ENCODE measurements at places on chromosomes 6 and 20. TPM values are rescaled to one million over a fixed set of nuclear protein-coding genes. Genes with fewer than 3 reads are reported as not detected.

DNA sequence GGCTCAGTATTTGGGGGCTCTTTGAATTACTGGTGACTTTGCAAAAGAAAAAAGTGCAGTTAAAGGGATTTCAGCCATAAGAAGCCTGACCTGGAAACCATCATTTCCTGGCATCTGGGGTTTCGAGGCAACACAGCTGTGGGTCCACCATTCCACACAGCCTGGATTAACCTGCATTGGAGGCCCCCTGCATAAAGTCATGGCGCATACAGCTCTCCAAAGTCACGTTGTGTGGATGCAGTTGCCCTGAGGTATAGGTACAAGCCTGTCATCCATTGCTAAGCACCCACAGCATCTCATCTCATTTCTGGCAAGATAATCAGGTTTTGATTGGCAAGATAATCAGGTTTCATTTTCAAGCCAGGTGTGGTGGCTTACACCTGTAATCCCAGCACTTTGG lies 54.5 kb upstream of the TAGAP start:
- DNase-seq, result peak; percentile 16
- H3K27me3 ChIP-seq, result no peaks in the 10 kb centered on the region
- H3K36me3 ChIP-seq, result no peaks in the 10 kb centered on the region
- no peaks in the 10 kb centered on the region for H3K4me1 ChIP-seq

DNA sequence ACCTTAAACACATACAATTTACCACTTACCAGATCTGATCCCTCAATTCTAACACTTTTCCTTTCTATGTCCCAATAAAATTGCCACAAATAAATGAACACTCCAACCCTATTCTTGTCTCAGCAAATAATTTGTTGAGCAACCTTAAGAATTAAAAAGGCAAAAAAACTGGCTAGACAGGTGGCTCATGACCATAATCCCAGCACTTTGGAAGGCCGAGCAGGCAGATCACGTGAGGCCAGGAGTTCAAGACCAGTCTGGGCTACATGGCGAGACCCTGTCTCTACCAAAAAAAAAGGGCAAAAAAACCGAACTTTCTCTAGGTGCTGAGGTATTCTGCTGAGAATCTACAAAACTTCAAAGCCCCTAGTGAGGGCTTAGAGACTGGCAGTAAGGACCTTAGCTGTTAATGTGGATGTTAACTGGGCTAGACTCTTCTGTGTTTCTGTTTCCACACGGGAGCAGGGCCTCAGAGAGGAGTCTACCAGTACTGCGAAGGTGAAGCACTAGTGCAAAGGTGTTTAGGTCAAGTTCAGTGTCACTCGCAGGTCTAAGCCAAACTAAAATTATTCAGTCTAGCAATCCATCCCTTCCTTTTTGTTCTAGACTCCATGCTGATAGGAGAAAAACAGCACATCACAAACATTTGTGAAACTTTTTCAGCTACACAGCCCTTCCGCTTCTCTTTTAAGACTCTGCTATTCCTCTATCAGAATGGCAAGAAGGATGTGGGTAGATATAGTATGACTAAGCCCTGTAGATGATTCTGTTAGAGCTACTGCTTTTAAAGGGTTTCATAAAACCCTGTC lies 2.6 kb downstream of the FASTKD5 start:
- no peak overlapping the region for H3K4me3 ChIP-seq
- H3K4me1 ChIP-seq, result no peaks in the 10 kb centered on the region
- no peak overlapping the region for H3K27ac ChIP-seq
- H3K36me3 ChIP-seq, result peaks cover 3% of the 10 kb centered on the region

DNA sequence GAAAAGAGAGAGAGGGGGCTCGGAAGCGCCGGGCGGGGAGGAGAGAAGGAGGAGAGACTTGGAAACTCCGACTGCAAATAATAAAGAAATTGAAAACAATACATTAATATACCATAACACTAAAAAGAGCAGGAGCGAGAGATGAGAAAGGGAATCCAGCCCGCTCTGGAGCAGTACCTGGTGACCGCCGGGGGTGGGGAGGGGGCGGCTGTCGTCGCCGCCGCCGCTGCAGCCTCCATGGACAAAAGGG lies 338 bp downstream of the E2F3 start:
- no peak for DNase-seq
- H3K27ac ChIP-seq, result peak overlapping the region; percentile 95
- H3K36me3 ChIP-seq, result no peaks in the 10 kb centered on the region
- H3K4me1 ChIP-seq, result peaks cover 9% of the 10 kb centered on the region
- H3K27me3 ChIP-seq, result no peaks in the 10 kb centered on the region

GRCh38 chr20:20929341-20929740 lies 176.8 kb downstream of the LINC00237 start:
- H3K4me1 ChIP-seq, result no peaks in the 10 kb centered on the region
- no peak overlapping the region for H3K27ac ChIP-seq
- H3K4me3 ChIP-seq, result no peak overlapping the region
- DNase-seq, result no peak
- H3K36me3 ChIP-seq, result no peaks in the 10 kb centered on the region

- H3K4me1 ChIP-seq, result peaks cover 21% of the 10 kb centered on the region
- no peak overlapping the region for H3K4me3 ChIP-seq
- H3K27ac ChIP-seq, result peak overlapping the region; percentile 10
These were observed 54.2 kb downstream of the ARMC2 start for GRCh38 chr6:108902382-108902792.

DNA sequence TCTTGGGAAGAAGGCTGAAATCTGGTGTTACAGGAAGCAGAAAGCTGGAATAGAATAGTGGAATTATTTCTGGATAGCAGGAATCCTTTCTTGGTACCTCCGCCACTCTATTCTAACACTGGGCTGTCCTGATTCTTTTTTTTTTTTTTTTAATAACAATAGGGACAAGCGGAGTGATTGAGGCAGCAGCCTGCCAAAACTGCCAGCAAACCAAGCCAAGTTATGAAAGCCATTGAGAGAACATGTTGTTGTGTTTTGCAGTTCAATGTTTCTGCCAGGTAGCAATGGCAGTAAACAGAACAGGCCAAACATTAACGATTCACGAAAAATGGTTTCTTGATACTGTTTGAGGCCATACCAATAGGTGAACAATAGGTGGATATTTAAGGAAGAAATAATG lies 47.1 kb downstream of the SLC26A8 start:
- no peaks in the 10 kb centered on the region for H3K4me1 ChIP-seq
- H3K27me3 ChIP-seq, result no peaks in the 10 kb centered on the region
- no peak for DNase-seq
- no peaks in the 10 kb centered on the region for H3K36me3 ChIP-seq

Gene RBPJL
- total RNA-seq, result not detected

DNA sequence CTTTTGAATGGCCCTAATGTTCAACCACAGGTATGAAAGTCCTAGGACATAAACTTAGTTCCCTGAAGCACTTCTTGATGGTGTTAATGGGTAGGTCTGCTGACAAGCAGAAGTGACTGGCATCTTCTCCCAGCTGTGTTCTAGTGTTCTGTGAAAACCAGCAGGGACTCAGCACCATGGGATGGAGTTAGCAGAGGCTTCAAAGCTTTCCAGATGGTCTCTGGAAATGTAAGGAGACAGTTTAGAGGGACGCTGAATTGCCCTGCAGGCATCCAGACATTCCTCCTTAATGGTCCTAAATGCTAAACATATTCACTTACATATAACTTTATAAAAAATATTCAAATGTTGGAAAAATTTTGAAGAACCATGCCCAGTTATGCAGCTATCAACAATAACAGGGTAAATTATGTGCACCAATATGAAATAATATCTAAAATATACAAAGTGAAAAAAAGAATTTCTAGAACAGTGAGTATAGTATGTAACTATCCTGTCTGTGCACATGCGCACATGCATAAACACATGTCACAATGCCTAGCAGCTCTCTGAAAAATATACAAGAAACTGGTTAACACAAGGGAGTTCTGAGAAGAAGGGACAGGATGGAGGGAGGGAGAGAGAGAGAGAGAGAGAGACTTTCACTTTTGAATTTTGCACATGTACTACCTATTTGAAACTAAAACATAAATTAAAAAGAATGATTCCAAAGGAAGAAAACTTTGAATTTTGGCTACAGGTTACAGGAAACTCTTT lies 87.2 kb downstream of the PRDM1 start:
- DNase-seq, result no peak
- no peaks in the 10 kb centered on the region for H3K36me3 ChIP-seq
- no peak overlapping the region for H3K4me3 ChIP-seq
- H3K27ac ChIP-seq, result no peak overlapping the region
- no peaks in the 10 kb centered on the region for H3K27me3 ChIP-seq

DNA sequence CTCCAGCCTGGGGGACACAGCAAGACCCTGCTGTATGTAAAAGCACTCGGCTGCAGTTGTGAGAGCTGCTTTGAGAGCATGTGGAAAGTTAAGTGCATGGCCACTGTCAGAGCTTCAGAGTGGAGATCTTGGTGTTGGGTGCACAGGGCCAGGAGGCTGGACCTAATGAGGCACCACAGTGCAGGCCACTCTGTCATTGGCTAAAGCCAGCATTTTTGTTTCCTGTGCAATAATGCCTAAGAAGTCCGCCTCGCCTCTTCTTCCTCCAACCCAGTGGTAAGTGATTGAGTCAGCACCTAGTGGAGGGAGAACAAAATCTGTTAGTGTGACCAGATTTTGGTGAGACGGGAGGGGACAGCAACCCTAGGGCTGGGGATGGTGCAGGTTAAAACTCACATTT lies 60.6 kb downstream of the SSR1 start:
- no peak for DNase-seq
- H3K27ac ChIP-seq, result no peak overlapping the region
- no peaks in the 10 kb centered on the region for H3K4me1 ChIP-seq
- H3K4me3 ChIP-seq, result no peak overlapping the region
- no peaks in the 10 kb centered on the region for H3K27me3 ChIP-seq
- H3K36me3 ChIP-seq, result peaks cover 46% of the 10 kb centered on the region
